ENCODE measurements at places on chromosomes 3 and 15.

GRCh38 chr15:45157974-45158373 lies 28.2 kb downstream of the DUOX1 start:
- DNase-seq: no peak

GRCh38 chr15:40091861-40092255 lies 16.8 kb downstream of the BMF start:
- DNase-seq: no peak

DNA sequence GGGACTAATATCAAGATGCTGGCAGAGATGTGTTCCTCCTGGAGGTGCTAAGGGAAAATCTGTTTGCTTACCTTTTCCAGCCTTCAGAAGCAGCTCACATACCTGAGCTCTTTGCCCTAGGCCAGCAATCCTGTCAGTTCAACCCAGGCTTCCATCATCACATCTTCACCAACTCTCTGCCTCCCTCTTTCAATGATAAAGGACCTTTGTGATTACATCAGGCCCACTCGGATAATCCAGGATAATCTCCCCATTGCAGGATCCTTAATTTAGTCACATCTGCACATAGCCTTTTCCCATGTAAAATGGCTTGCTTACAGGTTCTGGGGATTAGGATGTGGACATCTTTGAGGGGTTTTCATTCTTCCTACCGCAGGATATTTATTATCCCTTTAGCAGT lies 58.3 kb downstream of the NSUN3 start:
- DNase-seq: no peak

- no peak for DNase-seq
Observed at GRCh38 chr3:167361306-167361705, 18.8 kb downstream of the ZBBX start.

GRCh38 chr15:44738340-44738984 lies 2.1 kb downstream of the TRIM69 start:
- no peak for DNase-seq
